Activated CD8-positive, alpha-beta T cell treated with anti-CD3 and anti-CD28 coated beads for 36 hours (primary cell): ENCODE measurements at places on chromosomes 3 and 15. TPM values are rescaled to one million over a fixed set of nuclear protein-coding genes. Genes with fewer than 3 reads are reported as not detected.

DNA sequence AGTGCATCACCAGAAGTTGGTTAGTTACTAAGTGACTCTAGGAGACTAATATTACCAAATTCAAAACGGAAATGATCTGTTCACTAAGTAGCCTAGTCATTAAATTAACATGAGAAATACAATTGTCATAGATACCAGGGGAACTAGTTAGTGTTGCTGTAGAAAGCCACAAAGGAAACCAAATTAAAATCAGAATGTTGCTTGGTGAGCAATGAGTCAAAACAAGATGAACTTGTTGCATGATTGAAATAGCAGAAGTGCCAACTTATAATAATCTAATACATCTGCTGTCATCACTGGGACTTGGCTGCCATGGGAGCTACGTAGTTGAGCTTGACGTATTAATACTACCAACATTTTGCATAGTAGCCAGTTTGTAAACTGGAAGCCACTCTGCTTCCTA, 458.1 kb downstream of the DIPK2A start:
- no peak for DNase-seq

GRCh38 chr3:159487304-159487703, 501.3 kb upstream of the IL12A start:
- DNase-seq, result no peak

DNA sequence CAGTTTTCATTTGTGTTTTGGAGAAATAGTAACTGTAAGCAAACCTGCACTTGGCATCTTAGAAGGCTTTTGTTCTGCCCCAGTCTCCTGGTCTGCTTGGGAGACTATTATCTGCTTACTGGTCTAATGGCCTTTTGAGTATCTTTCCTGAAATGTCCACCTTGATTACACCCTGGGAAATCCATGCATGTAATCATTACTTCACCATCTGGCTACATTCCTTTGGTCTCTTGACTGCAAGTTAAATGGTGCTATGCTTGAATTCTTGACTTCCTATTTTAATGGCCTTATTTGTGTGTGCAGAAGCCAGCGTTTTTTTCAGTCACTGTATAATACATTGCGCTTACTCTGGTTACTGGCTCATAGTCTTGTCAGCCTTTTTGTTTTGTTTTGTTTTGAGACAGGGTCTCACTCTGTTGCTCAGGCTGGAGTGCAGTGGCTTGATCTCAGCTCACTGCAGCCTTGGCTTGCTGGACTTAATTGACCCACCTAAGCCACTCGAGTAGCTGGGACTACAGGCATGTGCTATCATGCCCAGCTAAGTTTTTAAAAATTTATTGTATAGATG, 30.0 kb downstream of the CHD2 start:
- DNase-seq, result no peak

- no peak for DNase-seq
Observed at GRCh38 chr3:181699171-181699903, 12.4 kb upstream of the SOX2 start.

The ACAP2 gene
- total RNA-seq, result 55.7 TPM

GRCh38 chr15:77986891-77987764, 90.4 kb downstream of the TBC1D2B start:
- no peak for DNase-seq

GRCh38 chr3:152459118-152459515, 190.4 kb downstream of the MBNL1 start:
- no peak for DNase-seq

DNA sequence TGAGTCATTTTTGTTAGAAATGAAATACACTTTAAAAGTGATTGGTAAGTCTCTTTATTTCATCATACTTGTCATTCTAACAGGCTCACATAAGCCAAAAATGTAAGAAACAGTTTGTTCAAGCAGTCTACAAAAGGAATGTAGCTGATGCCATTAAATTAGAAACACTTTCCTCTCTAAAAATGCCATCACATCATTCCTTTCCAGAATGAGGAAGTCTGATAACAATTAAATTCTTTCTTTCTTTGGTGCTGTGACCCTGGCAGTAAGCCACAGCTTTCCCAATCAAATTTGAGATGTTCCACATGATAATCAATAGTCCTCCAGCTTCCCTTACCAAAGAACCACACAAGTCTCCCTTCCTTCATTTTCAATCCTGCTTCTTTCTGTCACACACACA, 9.4 kb upstream of the P2RY1 start:
- DNase-seq, result no peak

- no peak for DNase-seq
Observed at GRCh38 chr15:29870495-29871151, 48.4 kb upstream of the TJP1 start.

The CPA3 gene
- total RNA-seq, result not detected

The PAQR9 gene
- not detected for total RNA-seq

- peak; percentile 64 for DNase-seq
Observed at GRCh38 chr3:149487598-149488197, 13.2 kb downstream of the TM4SF4 start.

- no peak for DNase-seq
Observed at GRCh38 chr15:63075984-63076713, 33.6 kb downstream of the TPM1 start.

DNA sequence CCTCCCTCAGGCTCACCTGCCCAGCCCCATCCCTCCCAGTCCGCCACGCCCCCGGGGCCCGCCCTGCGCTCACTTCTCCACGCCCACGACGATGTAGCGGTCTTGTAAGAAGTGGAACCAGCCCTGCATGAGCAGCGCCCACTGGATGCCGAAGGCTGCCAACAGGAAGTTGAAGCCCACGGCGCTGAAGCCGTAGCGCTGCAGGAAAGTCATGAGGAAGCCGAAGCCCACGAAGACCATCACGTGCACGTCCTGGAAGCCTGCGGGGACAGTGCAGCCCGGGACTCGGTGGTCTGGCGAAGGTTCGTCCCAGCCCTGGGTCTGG, 9.7 kb downstream of the RHCG start:
- DNase-seq, result peak; percentile 64

DNA sequence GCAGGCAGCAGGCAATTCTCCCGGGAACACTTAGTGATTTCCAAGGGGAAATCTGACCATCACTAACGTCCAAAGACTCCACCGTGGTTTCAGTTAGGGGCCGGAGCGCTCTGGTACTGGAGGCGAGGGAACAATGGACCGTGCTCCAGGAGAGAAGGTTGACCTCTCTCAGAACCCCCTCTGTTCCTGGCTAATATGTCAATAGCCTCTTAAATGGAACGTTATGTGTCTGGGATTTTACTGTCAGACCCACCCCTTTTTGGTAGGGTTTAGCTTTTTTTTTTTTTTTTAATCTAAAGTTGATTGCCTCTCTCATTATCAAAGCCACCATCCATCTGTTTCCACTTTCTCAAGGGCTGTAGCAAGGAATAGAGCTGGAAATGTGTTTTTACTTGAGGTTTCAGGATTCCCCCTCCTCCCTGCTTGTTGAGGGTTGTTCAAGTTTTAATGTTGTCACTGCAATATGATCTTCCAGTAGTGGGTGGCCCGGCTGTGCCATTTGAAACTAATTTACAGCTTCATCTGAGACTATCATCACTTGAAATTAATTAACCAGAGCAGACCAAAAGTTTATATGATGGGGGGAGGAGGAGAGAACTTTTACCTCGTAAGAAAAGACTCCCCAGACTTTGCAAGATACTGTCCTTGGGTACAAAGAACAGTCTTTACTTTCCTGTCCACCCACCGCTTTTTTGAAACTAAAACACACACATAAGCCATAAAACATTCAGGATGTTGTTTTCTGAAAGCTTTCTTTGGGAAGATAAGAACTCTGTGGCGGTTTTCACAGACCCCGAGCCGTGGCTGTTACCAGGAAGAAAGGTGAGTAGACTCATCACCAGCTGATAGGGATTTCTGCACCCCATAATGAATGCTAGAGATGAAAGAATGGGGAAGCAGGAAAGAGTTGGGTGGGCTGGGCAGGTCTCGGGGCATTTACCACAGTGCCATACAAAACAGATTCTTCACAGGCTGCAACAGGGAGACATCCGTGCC, 187.8 kb downstream of the UACA start:
- no peak for DNase-seq

- no peak for DNase-seq
Observed at GRCh38 chr15:31814082-31814481, 216.2 kb upstream of the CHRNA7 start.

DNA sequence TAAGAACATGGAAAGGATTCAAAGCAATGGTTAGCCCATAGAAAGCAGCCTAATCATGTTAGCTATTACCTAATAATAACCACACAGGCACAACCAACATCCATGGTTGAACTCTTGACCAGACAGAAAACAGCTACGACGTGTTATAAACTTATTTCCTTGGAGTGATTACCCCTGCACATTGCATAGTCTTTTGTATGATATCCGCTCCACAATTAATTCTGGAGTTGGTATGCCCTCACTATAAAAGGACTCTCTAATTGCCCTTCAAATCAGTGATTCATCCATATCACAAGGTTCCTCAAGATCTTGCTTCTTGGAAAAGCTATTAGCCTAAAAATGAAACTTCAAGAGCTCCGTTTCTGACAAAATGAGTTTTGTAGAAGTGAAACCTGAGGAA, 117.9 kb downstream of the SYNPR start:
- DNase-seq, result no peak

The SORD gene
- total RNA-seq, result 28.7 TPM

- DNase-seq, result no peak
Observed at GRCh38 chr15:41911691-41912345, 18.0 kb upstream of the SPTBN5 start.
